Vagina (tissue), 2 donors: ENCODE measurements at places on chromosomes 5 and 9. TPM values are rescaled to one million over a fixed set of nuclear protein-coding genes. Genes with fewer than 3 reads are reported as not detected.

Gene RAD17
- 17.2 TPM for total RNA-seq

DNA sequence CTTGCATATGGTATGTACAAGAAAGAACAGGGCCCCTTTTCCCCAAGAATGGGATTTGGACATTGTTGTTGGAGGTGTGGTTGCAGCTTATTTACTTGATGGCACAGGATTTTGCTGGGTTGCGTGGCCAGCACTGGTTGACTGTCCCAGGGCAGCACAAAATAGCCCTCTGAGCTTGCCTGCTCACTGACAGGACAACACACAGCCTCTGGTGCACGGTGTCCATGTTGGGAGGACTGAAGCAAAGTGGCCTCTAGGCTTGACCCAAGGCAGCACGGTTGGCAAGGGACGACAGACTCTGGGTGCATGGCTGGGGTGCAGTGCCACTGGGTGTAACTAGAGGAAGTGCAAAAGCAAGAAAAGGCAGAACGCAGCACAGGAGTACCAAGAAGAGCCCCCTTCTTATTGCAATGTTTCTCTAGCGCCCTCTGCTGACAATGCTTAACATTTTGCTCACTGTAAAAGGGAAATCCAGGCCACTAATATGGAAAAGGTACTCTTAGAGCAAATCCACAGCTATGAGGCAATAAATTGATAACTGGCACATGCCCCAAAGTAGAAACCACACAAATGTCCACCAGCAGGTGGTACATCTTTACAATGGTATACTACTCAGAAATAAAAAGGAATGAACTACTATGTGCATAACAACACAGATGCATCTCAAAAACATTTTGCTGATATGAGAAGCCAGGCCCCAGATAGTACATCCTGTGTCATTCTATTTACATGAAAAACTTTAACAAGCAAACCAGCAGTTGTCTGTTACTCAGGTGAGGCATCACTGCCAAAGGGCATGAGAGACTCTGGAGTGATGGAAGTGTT lies 47.4 kb upstream of the BARX1 start:
- H3K36me3 ChIP-seq, result no peaks in the 10 kb centered on the region
- no peaks in the 10 kb centered on the region for H3K27me3 ChIP-seq
- H3K4me3 ChIP-seq, result no peak overlapping the region
- no peaks in the 10 kb centered on the region for H3K4me1 ChIP-seq
- DNase-seq, result no peak

DNA sequence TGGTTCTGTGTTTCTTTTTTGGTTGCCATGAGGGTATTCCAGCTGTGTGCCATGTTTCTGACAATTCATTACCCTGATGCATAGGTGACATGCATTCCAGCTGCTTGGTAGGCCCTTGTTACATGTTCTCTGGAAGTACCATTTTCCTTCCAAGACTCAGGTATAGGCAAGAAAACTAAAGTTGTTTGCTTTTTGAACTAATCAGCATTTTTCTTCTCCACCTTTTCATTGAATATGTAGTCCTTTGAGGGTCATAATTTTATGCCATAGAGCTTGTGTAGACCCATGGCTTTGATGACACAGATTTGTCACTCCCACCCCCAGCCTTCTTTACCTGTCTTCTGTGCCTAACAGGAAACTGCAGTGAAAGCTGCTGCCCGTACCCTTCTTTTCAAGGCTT lies 339.2 kb downstream of the MED10 start:
- H3K27ac ChIP-seq, result no peak overlapping the region
- no peaks in the 10 kb centered on the region for H3K4me1 ChIP-seq
- DNase-seq, result no peak
- H3K4me3 ChIP-seq, result no peak overlapping the region
- H3K36me3 ChIP-seq, result no peaks in the 10 kb centered on the region
- no peaks in the 10 kb centered on the region for H3K27me3 ChIP-seq

- no peak overlapping the region for H3K27ac ChIP-seq
- peaks cover 23% of the 10 kb centered on the region for H3K36me3 ChIP-seq
- no peaks in the 10 kb centered on the region for H3K4me1 ChIP-seq
- no peak for DNase-seq
- H3K27me3 ChIP-seq, result no peaks in the 10 kb centered on the region
Observed at GRCh38 chr5:138520971-138521370, 22.1 kb downstream of the ETF1 start.

GRCh38 chr5:44933686-44934085 lies 124.9 kb downstream of the MRPS30 start:
- H3K36me3 ChIP-seq, result no peaks in the 10 kb centered on the region
- H3K4me1 ChIP-seq, result no peaks in the 10 kb centered on the region
- H3K4me3 ChIP-seq, result no peak overlapping the region
- H3K27me3 ChIP-seq, result no peaks in the 10 kb centered on the region
- DNase-seq, result no peak

Gene IFNA21
- not detected for total RNA-seq

GRCh38 chr9:96626912-96627311 lies 7.3 kb upstream of the CDC14B start:
- H3K27me3 ChIP-seq, result no peaks in the 10 kb centered on the region
- H3K36me3 ChIP-seq, result no peaks in the 10 kb centered on the region
- DNase-seq, result no peak
- H3K4me3 ChIP-seq, result no peak overlapping the region

GRCh38 chr9:14066831-14067230 lies 247.1 kb downstream of the NFIB start:
- H3K4me1 ChIP-seq, result no peaks in the 10 kb centered on the region
- no peaks in the 10 kb centered on the region for H3K27me3 ChIP-seq
- H3K36me3 ChIP-seq, result no peaks in the 10 kb centered on the region
- H3K27ac ChIP-seq, result no peak overlapping the region
- DNase-seq, result no peak

- H3K27me3 ChIP-seq, result no peaks in the 10 kb centered on the region
- no peak for DNase-seq
- no peak overlapping the region for H3K27ac ChIP-seq
Observed at GRCh38 chr9:92738661-92739081, 26.0 kb downstream of the BICD2 start.

- H3K27me3 ChIP-seq, result no peaks in the 10 kb centered on the region
- H3K4me1 ChIP-seq, result no peaks in the 10 kb centered on the region
- no peaks in the 10 kb centered on the region for H3K36me3 ChIP-seq
- no peak for DNase-seq
- no peak overlapping the region for H3K27ac ChIP-seq
- H3K4me3 ChIP-seq, result no peak overlapping the region
Observed at GRCh38 chr5:61941637-61942036, 364.4 kb upstream of the KIF2A start.

DNA sequence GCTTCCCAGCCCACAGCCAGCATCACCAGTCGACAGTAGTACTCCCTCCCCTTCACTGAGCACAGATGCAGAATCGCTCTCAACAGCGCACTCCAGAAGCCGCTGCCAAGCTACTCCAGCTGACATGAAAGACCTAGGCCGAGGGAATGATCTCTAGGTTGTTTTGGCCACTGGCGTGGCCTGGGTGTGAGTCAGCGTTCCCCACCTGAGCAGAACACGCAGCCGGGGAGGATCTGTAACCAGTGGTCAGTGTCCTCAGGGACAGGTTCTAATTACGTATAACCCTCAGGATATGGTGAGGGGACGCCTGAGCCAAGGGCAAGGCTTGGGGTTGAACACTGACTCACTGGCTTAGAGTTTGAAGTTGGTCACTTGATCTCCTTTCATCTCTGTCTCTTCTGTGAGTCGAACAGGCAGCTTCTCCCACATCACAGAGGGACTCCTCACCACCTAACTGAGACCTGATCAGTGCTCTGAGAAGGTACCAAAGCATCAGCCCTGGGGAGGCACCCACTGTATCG lies 76.9 kb upstream of the IL17B start:
- H3K27me3 ChIP-seq, result no peaks in the 10 kb centered on the region
- peaks cover 41% of the 10 kb centered on the region for H3K4me1 ChIP-seq
- peak; percentile 88 for DNase-seq
- peak overlapping the region; percentile 91 for H3K27ac ChIP-seq
- H3K4me3 ChIP-seq, result no peak overlapping the region

Gene PCDHA7
- total RNA-seq, result 0.49 TPM

DNA sequence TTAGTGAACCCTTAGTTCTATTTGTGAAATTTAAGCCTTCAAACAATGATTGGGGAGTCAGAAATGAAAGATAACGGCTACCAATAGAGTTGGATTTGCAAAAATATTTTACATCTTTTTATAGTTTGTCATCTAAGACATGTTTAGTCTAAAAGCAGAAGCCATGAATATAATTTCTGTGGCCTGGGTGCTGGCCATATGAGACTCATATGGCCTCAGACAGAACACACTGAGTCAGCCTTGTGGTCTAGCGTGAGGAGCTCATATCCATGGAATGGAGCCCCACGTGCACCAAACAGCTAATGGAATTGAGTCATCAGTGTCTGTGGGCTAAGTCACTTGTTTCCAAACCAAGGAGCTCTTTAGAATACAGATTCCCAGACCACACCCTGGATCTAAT lies 240.7 kb upstream of the NREP start:
- H3K36me3 ChIP-seq, result no peaks in the 10 kb centered on the region
- DNase-seq, result no peak
- H3K27me3 ChIP-seq, result no peaks in the 10 kb centered on the region
- H3K4me3 ChIP-seq, result no peak overlapping the region

Gene MLANA
- not detected for total RNA-seq

Gene GADD45G
- total RNA-seq, result 16.2 TPM

Gene TAF1L
- total RNA-seq, result not detected

DNA sequence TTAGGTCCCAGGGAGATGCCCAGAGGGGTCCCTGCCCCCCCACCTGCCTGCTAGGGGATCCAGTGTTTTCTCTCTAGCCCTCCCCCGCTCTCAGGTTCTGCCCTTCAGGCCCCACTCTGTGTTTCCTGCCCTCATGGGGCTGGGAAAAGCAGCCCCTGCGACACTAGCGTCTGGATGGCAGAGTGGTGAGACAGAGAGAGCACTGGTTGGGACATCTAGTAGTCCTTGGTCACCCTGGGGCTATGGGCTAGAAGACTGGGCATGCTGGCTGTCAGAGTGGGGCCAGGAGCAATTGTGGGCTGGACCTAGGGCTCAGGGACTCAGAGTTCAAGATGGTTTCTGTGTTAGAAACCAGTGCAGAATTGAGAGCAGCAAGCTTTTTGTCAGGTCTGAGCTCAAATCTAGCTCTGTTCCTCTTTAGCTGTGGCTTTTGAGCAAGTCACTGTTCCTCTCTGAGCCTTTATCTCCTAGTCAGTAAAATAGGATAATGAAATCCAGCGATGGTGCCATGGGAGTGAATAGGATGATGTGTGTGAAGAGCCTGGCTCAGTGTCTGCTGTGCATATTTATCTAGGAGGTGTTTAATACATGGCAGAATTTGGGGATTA lies 39.0 kb downstream of the RGS3 start:
- H3K27ac ChIP-seq, result peak overlapping the region; percentile 9

DNA sequence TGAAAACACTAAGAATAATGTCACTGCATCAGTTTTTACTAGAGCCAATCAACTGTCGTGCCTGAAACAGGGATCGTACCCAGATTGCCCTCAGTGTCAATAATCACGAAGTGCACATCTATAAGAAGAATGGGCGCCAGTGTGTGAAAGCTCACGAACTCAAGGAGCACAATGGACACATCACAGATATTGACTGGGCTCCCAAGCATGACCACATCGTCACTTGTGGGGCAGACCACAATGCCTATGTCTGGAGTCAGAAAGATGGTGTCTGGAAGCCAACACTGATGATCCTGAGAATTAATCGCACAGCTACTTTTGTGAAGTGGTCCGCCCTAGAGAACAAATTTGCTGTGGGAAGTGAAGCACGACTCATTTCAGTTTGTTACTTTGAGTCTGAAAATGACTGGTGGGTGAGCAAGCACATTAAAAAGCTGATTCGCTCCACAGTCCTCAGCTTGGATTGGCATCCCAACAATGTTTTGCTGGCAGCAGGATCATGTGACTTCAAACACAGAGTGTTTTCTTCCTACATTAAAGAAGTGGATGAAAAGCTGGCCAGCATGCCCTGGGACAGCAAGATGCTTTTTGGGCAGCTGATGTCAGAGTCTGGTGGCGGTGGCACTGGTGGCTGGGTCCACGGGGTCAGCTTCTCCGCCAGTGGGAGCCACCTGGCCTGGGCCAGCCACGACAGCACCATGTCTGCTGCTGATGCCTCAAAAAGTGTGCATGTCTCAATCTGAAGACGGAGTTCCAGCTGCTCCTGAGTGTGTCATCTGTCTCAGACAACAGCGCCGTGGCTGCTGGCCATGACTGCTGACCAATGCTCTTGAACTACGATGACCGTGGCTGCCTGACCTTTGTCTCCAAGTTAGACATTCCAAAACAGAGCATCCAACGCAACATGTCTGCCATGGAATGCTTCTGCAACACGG lies 32.2 kb downstream of the NSA2 start:
- no peaks in the 10 kb centered on the region for H3K36me3 ChIP-seq
- H3K4me1 ChIP-seq, result no peaks in the 10 kb centered on the region
- H3K27me3 ChIP-seq, result no peaks in the 10 kb centered on the region
- H3K27ac ChIP-seq, result no peak overlapping the region

DNA sequence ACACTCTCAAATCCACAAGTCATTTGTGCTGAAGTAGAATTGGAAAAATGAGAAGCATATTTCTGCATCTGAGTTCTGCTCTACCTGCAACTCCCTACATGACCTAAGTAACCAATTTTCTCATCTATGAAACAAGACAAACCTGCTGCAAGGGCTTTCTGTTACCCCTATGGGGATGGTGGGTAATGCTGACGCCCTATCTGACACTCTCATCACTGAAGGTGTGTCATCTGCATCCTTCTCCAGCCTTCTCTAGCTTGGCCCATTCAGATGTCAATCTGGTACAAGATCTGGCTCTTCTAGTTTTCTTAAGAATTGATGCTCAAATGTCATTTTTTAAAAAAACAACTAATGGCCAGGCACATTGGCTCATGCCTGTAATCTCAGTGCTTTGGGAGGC lies 73.8 kb downstream of the RFX3 start:
- no peaks in the 10 kb centered on the region for H3K4me1 ChIP-seq
- no peak for DNase-seq
- H3K36me3 ChIP-seq, result no peaks in the 10 kb centered on the region

Gene LPCAT1
- 29.7 TPM for total RNA-seq

- no peaks in the 10 kb centered on the region for H3K36me3 ChIP-seq
- no peaks in the 10 kb centered on the region for H3K27me3 ChIP-seq
- H3K27ac ChIP-seq, result no peak overlapping the region
- H3K4me3 ChIP-seq, result no peak overlapping the region
- DNase-seq, result no peak
- peaks cover 14% of the 10 kb centered on the region for H3K4me1 ChIP-seq
Observed at GRCh38 chr5:15722305-15722704, 222.3 kb downstream of the FBXL7 start.

DNA sequence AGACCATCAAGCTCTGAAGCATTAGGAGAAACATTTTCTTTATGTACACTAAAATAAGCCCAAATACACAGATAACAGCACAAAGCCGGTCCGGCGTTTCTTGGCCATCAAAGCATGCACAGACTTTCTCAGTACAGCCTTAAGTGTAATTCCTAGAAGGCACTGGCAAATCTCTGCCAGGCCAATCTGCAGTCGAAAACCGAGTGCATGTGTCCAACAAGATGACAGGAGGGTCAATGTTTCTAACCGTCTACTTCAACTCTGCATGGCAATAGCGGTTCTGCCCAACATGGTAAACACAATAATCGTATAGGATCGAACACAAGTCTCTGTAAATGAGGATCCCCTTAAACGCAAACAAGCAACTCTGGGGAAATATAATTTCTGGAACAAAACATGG lies 1.1 kb downstream of the ARL15 start:
- H3K27ac ChIP-seq, result peak overlapping the region; percentile 92
- peak overlapping the region; percentile 97 for H3K4me3 ChIP-seq
- no peaks in the 10 kb centered on the region for H3K27me3 ChIP-seq
- DNase-seq, result no peak
